Stimulated activated CD8-positive, alpha-beta memory T cell treated with anti-CD3 and anti-CD28 coated beads, Interleukin-12 subunit alpha, Interleukin-12 subunit beta, amount 100 ng/mL, for 4 hours (primary cell): ENCODE measurements at places on chromosomes 1 and 21.

GRCh38 chr1:80582980-80583379 is 1217.8 kb upstream of the ADGRL2 start:
- DNase-seq, result no peak

- no peak for DNase-seq
These were observed 135.6 kb downstream of the DUSP10 start for GRCh38 chr1:221606256-221606655.

DNA sequence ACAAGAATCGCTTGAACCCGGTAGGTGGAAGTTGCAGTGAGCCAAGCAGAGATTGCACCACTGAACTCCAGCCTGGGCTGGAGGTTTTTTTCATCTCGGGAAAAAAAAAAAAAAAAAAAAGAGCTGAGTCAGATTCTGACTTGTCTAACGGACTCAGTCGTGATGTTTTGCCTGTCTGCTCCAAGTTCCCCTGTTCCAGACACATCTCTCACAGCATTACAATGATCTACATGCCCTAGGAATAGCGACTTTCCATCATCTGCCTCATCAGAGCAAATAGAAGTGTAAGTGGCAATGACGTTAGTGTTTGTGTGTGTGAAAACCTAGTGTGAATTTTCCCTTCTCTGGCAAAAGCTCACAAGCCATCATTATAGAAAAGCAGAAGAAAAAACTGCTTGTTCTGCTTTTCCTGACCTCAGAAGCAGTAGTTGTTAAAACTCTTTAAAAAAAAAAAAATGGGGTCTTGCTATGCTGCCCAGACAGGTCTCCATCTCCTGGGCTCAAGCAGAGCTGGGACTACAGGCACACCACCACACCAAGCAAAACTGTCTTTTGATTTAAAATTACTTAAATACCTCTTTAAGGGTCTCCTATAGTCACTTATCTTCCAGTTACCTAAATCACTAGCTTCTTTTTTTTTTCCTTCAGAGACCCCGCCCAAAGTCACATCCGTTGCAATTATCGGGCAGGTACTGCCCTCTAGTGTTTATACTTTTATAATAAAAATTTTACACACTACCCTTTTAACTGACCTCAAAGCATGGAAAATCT is 37.3 kb downstream of the PLEKHO1 start:
- no peak for DNase-seq

- no peak for DNase-seq
These were observed 143.7 kb downstream of the ST6GALNAC5 start for GRCh38 chr1:77010937-77011336.

- no peak for DNase-seq
These were observed 3.9 kb upstream of the TGFBR3 start for GRCh38 chr1:91889717-91890459.

- no peak for DNase-seq
These were observed 16.0 kb upstream of the GBP1 start for GRCh38 chr1:89081005-89081404.

- no peak for DNase-seq
These were observed 45.7 kb downstream of the ATP5PO start for GRCh38 chr21:33869873-33870272.

DNA sequence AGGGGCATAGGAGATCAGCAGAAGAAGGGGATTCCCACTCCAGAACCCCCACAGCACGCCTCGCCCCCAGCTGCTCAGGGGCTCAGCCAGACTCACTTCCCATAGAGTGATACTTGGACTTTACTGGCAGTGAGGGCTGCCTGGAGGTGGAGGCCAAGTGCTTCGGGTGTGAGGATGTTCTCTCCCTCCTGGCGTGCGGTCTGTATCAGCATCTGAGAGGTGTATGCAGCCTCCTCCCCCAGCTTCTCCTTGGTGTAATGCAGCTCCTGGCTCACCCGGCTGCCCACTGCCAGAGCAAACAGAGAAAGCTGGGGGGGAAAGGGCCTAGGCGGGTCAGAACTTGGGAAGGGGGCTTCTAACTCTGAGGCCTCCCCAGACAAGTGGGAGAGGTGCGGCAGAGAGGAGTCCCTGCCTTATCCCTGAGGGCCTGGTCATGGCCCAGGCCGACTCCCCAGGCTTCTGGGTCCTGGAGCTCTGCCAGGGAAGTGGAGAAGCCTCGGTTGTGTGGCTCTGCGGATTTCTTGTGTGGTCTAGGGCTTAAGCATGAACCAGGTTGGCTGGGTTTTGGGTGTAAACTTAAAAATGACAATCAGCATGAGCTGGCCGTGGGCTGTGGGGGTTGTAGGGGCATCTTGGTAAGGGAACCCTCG is 10.9 kb downstream of the PTCH2 start:
- DNase-seq, result no peak

DNA sequence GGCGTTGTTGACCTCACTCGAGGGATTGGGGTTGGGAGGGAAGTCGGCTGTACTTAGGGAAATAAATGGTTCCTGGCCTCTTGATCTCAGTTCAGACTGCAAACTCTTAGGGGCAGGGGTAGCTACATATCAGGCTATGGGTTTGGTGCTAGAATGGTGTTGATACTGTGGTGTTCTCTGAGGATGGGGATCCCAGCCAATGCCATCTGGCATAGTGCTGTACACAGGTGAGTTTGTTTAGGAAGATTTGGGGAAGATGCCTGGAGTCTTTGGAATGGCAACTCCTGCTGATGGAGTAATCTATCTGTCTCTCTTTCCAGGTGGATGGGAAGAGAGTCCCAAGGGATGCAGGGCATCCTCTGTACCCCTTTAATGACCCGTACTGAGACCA is 14.3 kb upstream of the NASP start:
- DNase-seq, result no peak

DNA sequence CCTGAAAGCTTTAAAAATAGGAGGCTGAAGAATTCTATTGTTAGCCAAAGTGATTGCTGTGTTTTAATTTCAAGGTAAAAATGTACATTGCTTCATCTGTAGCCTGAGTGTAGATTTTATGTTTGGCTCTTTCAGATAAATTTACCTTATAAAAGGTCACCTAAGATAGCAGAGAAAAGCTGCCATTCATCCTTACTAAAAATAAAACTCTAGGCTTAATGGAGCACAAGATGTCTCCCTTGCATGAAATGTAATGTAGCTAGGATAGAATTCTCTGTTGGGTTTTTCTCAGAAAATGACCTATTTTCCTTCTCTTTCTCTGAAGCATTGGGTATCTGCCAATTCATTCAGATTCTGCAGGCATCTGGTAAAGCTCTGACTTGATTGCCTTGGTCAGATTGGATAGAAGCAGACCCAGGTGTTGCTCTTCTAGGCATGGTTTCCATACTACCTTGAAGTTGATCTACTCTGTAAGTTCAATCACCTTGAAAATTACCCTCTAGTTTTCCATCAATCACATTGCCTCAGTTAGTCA is 176.6 kb upstream of the GORAB start:
- DNase-seq, result no peak

- DNase-seq, result no peak
These were observed 68.5 kb upstream of the PLXNA2 start for GRCh38 chr1:208312706-208313105.

GRCh38 chr21:33949516-33950430 is 34.2 kb upstream of the ATP5PO start:
- DNase-seq, result peak; percentile 18

- no peak for DNase-seq
These were observed 45.3 kb downstream of the PRRC2C start for GRCh38 chr1:171530676-171531075.

DNA sequence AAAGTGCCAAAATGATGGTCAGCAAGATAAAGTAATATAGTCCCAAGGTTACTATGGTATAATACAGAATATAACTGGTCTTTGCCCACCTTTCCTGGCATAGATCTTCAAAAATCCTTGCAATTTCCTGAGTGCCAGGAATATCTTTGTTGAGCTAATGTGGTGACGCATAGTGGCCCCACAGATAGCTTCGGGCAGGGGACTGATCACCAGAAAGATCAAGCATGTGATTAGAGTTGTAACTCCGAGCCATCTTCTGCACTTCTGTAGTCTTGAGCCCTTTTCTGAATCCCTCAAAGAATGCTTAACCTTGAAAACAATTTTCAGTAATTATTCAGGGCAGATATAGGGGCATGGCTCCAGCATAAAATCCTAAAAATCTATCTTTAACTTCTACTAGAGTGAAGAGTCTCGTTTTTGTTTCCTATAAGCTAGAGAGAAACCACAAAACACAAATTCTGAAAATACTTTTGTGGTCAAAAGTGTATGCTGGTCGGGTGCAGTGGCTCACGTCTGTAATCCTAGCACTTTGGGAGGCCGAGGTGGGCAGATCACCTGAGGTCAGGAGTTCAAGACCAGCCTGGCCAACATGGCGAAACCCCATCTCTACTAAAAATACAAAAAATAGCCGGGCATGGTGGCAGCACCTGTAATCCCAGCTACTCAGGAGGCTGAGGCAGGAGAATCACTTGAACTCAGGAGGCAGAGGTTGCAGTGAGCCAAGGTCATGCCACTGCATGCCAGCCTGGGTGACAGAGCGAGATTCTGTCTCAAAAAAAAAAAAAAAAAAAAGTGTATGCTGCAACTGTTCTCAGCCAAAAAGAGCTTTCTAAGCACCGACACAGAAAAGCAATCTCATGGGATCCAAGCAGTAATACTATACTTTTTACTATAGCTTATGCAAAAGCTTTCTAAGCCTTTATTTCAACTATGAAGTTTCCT is 62.8 kb downstream of the NVL start:
- DNase-seq, result no peak

- DNase-seq, result no peak
These were observed 28.6 kb downstream of the PTPRU start for GRCh38 chr1:29264773-29265389.

GRCh38 chr1:205049479-205049878 is 6.5 kb downstream of the CNTN2 start:
- DNase-seq, result no peak

GRCh38 chr1:243408479-243408878 is 152.6 kb downstream of the SDCCAG8 start:
- no peak for DNase-seq

- DNase-seq, result no peak
These were observed 69.1 kb downstream of the TGFB2 start for GRCh38 chr1:218414060-218414728.

GRCh38 chr1:155000411-155000725 is 2.2 kb upstream of the ZBTB7B start:
- DNase-seq, result no peak

DNA sequence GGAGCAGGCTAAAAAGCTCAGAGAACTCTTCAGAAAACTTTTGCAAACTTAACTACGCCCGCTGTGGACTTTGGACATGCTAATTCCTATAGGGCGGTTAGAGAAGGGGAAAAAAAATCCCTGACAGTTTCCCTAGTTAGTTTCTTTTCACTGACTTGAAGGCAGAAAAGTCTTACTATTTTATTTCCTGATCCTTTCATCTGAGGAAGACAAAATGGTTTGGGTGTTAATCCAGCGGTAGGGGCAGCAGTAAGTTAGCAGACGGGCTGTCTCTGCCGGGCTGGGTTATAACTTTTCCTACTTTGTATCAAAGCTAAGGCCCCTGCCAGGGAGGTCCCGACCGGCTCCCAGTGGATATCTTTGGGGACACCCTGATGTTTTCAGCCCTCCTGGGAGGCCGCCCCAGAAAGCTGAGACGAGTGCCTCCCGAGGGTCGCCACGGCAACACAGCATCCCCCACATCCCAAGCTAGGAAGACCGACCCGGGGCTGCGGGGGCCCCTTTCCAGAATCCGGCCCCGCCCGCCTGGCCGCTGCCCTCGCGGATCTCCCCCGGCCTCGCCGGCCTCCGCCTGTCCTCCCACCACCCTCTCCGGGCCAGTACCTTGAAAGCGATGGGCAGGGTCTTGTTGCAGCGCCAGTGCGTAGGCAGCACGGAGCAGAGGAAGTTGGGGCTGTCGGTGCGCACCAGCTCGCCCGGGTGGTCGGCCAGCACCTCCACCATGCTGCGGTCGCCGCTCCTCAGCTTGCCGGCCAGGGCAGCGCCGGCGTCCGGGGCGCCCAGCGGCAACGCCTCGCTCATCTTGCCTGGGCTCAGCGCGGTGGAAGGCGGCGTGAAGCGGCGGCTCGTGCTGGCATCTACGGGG is 162.6 kb downstream of the RUNX1 start:
- DNase-seq, result no peak

DNA sequence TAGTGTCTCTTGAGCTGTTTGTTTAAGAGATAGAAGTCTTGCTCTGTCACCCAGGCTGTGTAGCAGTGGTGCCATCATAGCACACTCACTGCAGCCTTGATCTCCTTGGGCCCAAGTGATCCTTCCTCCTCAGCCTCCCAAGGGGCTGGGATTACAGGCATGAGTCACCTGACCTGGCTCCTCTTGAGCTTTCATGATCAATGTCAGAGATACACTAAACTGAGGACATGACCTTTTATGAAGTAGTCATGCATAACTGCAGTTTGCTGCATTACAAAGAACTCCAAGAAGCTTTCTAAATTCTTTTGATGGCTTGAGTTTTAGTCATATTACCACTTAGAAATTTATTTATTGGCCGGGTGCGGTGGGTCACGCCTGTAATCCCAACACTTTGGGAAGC is 77.7 kb downstream of the CC2D1B start:
- no peak for DNase-seq

GRCh38 chr1:25206201-25206600 is 26.1 kb downstream of the SYF2 start:
- DNase-seq, result no peak

DNA sequence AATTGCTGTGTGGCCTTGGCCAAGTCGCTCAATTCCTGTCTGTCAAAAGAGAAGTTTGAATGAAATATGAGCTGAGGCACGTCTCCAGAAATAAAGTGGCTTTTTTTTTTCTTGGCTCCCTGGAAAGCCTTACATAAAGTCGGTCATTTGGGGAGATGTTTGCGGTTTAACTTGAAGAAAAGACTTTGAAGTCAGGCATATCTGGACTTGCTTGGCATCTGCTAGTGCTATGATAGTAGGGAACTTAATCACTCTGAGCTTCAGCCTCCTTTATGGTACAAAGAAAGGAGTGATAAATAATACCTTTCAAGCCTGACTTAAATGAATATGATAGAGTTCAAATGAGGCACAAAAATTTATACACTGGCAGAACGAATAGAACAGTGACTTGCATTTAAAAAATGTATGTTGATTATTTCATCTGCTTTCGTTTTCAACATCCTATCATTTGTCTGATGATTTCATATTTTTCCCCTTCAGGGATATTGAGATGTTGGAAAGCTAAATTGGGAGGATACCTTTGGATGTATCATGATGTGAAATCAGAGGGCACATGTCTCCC is 60.2 kb downstream of the FASLG start:
- DNase-seq, result no peak

GRCh38 chr1:4741876-4742423 is 87.5 kb downstream of the AJAP1 start:
- DNase-seq, result no peak

DNA sequence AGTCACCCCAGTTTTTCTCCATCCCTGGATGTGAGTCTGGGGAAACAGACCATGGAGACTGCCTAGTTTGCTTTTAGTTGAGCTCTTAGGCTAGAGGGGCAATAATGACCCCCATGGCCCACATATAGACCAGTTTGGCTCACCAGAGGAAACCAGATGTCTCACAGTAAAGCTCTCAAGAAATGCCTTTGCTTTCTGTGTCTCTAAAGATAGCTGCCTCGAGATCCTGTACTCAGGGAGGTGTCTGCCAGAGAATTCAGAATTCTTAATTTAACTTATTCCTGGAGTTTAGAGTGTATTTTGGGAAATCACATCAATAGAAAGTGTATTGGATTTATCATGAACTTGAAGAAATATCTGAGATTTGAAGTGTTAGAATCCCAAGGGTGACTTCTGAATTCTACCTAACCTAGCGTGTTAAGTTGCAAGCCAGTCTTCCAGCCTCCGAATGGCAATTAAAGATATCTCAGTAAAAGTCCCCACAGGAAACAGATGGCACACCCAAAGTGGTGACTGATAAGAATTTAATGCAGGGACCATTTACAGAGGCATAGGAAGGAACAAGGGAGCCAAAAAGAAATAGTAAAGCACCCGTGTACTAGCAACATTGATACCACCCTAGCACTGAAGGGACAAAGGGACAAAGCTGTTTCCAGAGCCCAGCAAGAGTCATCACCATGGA is 37.1 kb downstream of the STYXL2 start:
- no peak for DNase-seq

GRCh38 chr1:232905331-232906034 is 44.9 kb upstream of the NTPCR start:
- DNase-seq, result no peak
